ENCODE measurements at places on chromosomes 3 and 15.

DNA sequence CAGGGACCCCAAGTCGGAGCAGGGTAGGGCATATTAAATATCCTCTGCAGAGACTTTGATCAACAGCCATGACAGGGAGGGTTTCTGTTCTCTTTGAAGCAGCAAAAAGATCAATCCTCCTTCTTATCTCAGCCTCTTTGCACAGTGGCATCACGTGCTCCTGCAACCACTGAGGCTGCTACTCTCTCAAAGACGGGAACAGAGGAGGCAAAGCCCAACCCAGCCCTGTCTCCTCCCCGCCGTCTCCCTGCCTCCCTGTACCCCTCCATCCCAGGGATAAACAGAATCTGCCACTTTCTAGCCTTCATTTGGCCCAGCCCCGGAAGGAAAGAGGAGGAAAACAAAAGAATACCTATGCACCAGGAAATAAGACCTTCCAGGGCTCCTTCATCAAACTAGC, 7.5 kb upstream of the TBC1D21 start:
- DNase-seq: no peak

- no peak for DNase-seq
Measured at GRCh38 chr15:92981333-92981732, 81.2 kb downstream of the CHD2 start.

DNA sequence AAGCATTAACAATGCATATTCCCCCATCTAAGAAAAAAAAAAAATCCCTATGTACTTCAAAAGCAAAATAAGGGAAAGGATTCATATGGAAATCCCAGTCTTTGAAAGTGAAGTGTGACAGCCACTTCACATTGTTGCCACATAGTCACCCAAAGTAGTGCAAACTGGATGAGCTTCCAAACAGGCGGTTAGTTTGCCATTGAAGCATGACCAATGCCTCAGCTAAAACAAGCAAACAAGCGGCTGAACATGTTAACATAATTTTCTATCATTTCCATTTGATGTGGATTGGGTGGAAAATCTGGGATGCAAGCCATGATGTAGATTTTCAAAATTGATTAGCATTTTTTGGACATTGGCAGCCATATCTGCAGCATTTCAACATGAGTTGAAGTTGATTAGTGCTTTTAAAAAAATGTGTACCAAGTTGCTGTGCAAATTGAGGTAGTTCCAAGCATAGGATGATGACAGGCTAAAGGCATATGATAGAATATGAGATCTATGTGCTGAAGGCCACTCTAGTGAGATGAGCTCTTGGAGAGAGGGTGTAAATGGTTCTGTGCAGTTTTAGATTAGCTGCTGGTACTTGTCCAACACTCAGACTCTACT, 405.2 kb downstream of the NR2F2 start:
- DNase-seq: no peak

DNA sequence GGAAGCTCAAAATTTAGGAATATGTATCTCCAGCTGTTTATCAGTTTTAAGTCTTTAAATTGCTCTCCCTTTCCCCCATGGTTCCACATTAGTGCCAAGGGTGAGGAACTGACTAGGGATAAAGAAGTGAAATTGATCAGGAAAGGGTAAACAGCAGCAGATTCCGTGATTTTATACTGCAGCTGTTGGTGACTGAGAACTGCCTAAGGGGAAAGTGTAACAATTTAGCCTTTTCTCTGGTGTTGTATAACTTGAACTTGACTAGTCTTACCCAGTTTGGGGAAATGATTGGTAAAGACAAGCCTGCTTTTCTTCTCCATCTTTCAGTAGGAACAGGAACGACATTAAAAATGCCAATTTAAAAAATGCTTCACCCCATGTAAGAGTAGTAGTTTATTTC, 5.0 kb downstream of the SPRED1 start:
- DNase-seq: no peak

- DNase-seq: no peak
Measured at GRCh38 chr3:61794341-61794740, 233.0 kb downstream of the PTPRG start.

DNA sequence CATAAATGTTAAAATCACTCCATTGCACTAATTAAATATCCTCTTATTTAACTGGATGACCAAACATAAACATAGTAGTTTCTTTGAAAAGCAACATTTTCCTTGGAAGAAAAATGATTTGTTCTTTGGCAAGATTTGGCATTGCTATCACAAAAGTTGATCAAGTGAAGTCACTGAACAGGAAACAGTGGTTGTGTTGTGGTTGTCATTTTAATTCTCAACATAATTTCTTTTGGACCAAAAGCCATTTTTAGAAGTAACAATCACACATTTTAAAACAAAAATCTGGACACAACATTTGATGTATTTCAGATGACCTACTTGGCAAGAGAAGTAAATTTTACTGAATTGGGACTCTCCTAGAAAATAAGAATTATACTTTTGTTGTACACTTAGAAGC, 872.3 kb downstream of the ROBO1 start:
- DNase-seq: no peak

DNA sequence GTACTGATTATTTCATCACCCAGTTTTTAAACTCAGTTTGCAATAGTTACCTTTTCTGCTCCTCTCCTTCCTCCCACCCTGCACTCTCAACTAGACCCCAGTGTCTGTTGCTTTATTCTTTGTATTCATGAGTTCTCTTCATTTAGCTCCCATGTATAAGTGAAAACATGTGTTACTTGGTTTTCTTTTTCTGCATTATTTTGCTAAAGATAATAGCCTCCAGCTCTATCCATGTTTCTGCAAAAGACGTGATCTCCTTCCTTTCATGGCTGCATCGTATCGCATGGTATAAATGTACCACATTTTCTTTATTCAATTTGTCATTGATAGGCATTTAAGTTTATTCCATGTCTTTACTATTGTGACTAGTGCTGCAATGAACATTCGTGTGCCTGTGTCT, 79.0 kb downstream of the NAALADL2 start:
- DNase-seq: no peak

DNA sequence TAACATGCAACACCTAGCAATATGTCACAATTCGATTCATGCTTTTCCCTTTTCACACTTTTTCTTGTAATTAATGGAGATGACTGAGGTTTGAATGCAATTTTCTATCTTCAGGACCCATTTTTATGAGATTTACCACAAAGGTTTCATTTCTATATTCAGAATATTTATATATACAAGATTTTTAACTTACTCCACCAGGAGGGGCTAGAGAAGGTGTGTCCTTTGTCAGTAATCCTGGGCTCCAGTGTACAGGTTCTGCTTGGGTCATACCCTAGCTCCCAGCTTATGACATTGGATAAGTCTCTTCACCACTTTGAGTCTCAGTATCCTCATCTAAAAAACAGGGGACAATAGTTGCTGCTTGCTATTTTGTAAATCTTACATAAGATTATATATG, 95.7 kb upstream of the SLC24A5 start:
- DNase-seq: no peak

GRCh38 chr15:79943820-79944219, 27.2 kb downstream of the BCL2A1 start:
- DNase-seq: no peak

DNA sequence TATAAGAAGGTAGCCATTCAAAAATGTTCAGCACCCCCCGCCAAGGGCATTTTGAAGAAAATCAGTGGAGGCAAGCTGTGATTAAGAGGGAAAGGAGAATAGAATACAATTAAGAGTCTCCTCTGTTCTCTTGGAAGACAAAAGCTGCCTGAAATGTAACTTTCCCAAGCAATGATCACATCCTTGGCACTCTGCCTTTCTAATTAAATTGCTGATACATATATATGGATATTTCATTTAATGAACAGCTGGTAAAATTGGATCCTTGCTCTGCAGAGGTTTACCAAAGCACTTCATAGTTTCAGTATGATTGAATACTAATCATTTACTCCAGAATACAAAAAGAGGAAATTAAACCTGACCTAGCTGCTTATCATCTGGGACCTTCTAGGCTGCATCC, 10.4 kb downstream of the COL6A6 start:
- DNase-seq: no peak

- DNase-seq: no peak
Measured at GRCh38 chr3:52232279-52233107, 6.5 kb downstream of the TWF2 start.

GRCh38 chr3:122993124-122993978, 34.2 kb downstream of the SEMA5B start:
- DNase-seq: no peak

- DNase-seq: no peak
Measured at GRCh38 chr3:134917631-134918030, 122.6 kb downstream of the EPHB1 start.

DNA sequence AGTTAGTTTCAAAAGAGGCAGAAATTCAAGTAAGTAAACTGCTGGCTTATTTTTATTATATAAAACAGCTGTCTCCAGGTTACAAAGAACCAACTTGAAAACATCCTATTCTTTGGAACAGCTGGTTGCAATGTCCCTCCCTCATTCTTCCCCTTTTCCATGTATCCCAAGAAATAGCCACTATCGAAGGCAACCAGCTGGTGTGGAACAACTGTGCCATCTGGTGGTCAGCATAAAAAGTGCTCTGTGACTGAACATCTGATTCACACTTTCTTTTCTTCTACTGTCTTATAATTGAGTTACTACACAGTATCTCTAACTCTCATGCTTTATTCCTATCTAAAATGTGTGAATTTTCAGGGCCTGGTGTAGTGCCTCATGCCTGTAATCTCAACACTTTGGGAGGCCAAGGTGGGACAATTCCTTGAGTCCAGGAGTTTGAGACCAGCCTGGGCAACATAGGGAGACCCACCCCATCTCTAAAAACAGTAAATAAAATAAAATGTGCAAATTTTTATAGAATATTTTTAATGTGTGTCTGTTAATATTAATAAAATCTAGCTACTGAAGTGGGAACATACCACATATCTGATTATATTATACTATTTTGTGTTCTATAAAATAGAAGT, 9.6 kb downstream of the OSBPL11 start:
- no peak for DNase-seq

Data from stimulated activated CD4-positive, alpha-beta T cell treated with anti-CD3 and anti-CD28 coated beads, Interleukin-15, amount 100 ng/mL, for 1 hour (primary cell).